ENCODE measurements at places on chromosomes 11 and 22.

DNA sequence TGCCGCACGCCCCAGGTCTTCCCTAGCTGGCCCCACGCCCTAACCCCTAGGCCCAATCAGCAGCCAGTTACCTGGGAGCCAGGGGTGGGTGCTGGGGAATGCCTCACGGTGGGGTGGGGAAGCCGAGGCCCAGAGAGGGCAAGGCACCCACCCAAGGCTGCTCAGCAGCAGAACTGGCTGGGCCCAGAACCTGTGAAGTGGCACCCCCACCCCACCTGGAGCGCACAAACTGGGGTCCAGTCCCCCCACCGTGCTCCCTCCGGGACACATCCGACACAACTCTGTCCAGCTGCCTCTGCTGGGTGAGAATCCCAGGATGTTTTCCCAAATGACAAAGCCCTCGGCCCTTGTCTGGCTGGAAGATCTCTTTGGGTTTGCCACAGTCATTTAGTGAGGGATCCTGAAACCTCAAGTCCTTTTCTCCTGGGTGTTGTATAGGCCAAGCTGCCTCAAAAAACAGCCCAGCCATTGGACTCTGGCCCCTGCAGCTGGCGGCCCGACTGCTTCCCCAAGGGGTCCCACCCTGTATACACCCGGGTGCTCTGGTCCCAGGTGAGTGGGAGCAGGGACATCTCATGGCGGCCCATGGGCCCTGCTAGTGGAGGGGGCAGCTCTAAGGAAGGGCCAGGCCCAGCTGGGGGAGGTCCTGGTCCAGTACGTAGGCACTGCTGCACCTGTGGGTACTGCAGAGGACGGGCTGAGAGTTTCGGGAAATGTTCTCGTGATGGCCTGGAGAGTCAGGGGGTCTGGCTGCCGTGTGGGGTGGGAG lies 20.9 kb downstream of the TSSC4 start:
- no peak for DNase-seq

- no peak for DNase-seq
Observed at GRCh38 chr11:105130189-105130813, 9.3 kb downstream of the CARD18 start.

GRCh38 chr11:75293903-75294302 lies 53.3 kb downstream of the TPBGL start:
- no peak for DNase-seq

- DNase-seq, result no peak
Observed at GRCh38 chr22:47172771-47173534, 410.5 kb downstream of the TBC1D22A start.

GRCh38 chr11:12862696-12863469 lies 146.2 kb upstream of the RASSF10 start:
- DNase-seq, result no peak

All from activated CD4-positive, alpha-beta T cell treated with anti-CD3 and anti-CD28 coated beads for 24 hours (primary cell).